ENCODE measurements at places on chromosomes 1 and 21.

GRCh38 chr1:237562242-237562823, 328.4 kb downstream of the ZP4 start:
- peak; percentile 44 for DNase-seq

DNA sequence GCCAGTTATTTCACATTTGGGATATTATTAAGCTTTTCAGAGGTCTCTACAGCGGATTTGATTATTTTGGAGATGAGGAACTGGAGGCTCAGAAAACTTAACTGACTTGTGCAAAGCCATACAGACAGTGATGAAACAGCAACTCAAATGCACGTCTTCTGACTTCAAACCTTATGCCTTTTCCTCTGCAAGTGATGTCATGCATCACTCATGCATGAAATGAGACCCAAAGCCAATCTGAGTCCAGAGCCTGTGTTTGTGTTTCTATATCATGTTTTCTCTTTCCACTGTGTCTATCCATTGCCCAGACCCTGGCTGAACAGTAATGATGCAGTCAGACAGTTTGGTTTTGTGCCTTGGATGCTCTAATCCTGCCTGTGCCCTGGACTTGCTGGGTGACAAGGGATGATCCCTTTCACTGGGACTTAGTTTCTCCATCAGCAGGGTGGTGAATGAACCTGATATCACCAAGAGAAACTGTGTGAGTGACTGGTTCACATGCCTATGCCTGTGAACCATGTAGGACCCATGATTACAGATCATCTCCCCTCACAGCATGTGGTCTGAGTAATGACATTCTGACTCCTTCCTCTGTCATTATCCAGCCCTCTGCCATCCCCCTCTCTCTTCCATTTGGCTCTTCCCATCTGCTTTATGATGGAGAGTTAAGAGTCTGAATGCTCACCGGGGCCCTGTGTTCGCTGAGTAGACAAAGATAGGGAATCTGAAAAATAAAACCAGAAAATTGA, 33.4 kb downstream of the SLAMF6 start:
- DNase-seq, result no peak

DNA sequence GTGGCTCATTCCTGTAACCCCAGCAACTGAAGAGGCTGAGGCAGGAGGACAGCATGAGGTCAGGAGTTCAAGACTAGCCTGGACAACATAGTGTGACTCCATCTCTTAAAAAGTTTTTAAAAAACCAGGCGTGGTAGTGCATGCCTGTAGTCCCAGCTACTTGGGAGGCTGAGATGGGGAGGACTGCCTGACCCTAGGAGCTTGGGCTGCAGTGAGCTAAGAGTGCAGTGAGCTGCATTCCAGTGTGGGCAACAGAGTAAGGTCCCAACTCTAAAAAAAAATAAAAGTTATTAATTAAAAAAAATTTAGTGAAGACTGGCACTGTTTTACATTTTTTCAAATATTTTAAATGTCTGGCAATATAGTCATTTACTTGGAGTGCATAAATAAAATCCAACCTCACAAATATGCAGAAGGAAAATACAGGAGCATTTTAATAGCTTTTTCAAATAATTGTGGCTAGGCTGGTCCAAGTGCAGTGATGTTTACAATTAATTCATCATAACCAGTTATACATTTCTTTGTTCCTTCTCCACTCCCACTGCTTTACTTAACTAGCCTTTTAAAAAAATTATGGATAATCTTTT, 10.8 kb downstream of the ZBTB8OS start:
- no peak for DNase-seq

- no peak for DNase-seq
Measured at GRCh38 chr1:67835663-67836452, 2.6 kb upstream of the GNG12 start.

- no peak for DNase-seq
Measured at GRCh38 chr21:27024301-27024700, 57.4 kb upstream of the ADAMTS5 start.

DNA sequence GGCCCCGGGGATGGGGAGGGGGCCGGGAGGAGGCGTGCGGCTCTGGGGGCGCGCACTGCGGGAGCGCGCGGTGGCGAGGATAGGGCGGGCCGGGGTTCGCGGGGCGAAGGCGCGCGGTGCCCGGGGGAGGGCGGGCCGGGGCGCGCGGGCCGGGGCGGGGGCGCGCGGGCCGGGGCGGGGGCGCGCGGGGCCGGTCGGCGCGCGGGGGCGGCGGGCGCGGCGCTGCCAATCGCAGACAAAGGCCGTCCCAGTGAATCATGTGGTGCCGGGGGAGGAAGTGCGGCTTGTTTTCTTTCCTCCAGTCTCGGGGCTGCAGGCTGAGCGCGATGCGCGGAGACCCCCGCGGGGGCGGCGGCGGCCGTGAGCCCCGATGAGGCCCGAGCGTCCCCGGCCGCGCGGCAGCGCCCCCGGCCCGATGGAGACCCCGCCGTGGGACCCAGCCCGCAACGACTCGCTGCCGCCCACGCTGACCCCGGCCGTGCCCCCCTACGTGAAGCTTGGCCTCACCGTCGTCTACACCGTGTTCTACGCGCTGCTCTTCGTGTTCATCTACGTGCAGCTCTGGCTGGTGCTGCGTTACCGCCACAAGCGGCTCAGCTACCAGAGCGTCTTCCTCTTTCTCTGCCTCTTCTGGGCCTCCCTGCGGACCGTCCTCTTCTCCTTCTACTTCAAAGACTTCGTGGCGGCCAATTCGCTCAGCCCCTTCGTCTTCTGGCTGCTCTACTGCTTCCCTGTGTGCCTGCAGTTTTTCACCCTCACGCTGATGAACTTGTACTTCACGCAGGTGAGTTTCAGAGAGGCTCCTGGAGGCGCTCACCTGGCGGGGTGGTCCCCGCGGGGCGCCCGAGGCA, at the start of gene GPR137B:
GPR137B (plus strand) TSS at position 287 of the 851 bp plus-strand sequence; CDS start at position 371, 84 bp downstream.
- DNase-seq, result no peak

DNA sequence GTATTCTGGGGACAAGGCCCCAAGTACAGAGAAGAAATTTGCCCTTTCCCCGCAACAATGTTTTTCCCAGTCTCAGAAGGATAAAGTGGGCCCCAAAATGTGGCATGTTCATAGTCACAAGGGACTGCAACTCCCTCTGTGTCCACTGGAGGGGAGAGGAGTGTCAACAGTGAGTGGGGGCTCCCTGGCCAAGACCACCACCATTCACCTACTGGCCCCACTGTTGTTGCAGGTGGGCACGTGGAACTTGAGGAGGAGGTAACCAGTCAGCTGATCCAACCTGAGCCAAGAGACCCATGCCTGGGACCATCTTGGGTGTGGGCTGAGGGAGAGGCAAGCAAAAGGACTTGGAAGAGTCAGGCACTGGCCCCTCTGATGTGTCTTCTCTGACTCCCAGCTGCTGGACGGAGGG, 777 bp downstream of the NUDT17 start:
- DNase-seq, result no peak

- DNase-seq, result no peak
Measured at GRCh38 chr1:202553560-202554038, 156.7 kb downstream of the SYT2 start.

- DNase-seq, result no peak
Measured at GRCh38 chr1:116739371-116740012, 14.7 kb upstream of the CD2 start.

DNA sequence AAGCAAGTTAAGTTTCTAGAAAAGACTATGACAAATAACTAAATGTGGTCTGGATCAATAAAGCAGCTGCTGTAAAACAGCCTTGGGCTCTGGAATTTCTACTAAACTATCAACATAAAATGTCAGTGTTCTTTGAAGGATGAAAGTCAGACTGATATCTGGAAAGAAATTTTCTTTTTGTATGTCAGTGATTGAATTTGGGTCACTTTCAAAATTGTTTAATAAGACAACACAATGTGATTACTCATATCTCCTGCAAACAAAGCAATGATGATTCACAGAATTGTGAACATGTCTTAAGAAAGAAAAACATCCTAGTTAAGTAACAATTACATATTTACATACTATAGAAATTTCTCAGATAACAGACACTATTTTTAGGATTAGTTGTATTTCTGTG, 826.4 kb downstream of the PLA2G4A start:
- DNase-seq, result no peak

GRCh38 chr1:208170252-208170651, 73.9 kb downstream of the PLXNA2 start:
- no peak for DNase-seq

DNA sequence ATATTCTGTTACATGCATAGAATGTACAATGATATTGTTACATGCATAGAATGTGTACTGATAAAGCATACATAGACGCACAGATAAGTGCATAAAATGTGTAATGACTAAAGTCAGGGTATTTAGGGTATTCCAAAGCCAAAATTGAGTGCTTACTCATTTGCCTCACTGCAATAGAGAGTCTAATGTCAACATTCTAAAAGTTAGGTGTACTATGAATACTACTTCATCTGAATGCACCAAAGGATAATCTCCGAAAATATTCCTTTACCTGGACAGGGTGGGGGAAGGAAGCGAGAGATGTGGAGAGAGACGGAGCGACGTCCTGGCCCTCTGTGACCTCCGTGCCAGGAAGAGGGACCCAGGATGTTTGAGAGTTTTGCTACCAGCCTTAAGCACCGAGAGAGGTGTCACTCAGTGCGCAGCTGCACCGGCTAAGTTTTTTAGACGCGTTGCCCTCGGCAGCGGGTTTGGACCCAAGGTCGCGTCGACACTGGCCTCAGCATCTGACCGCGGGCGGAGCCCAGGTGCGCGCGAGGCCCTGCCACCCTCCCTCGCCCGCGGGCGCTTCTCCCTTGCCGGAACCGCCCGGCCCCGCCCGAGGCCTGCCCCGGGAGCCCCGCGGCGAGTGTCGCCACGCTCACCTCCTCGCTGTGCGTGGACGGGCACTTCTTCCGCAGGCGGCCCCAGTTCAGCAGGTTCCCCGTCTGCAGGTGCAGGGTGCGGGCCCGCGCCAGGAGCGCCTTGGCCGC, 660 bp downstream of the GCLM start:
- DNase-seq, result no peak

DNA sequence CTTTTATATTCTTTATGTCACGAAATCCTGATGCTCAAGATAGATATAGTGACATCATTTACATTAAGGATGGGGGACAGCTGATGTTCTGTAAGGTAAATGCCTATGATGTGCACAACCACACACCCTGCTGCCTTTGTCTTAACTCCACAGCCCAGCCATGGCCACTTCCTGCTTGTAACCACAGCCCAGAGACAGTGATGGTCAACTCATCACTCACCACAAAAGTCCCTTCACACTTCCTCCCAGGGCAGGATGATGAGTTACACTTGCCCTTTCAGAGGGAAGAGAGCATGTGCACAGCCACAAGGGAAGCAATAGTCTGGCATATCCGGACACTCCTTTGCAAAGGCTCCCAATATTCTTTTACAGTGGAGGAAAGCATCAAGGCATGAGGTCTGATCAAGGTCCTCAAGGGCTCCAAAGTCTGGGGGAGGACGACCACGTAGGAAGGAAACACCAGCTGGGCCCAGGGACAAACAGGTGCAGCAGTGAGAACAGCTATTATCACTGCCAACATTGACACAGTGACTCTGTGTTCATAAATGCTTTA, 53.8 kb downstream of the PLPP3 start:
- no peak for DNase-seq

- DNase-seq, result no peak
Measured at GRCh38 chr21:20260124-20260523, 738.1 kb upstream of the NCAM2 start.

Measured in NCI-H524 treated with DMSO at 0.1 percent for 48 hours (cell line).